ENCODE measurements at places on chromosomes 1 and 21.

GRCh38 chr1:3778590-3779264, 6.2 kb downstream of the SMIM1 start:
- no peak for DNase-seq

DNA sequence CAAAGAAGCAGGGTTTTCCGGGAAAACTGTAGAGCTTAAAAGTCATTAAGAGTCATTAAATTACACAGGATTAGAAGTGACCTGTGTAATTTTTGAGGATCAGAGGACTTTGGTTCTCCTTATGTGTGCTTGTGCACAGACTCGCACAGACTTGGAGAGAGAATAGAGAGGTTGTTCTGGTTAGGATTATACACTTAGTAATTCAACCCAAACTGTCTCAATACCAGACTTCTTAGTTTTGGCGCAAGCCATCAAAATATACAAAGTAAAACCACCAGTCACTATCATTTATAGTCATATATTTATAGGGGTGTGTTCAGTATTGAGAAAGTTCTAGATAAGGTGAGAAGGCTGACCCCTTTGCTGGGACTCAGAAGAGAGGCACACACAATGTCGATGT, 112.3 kb downstream of the HLX start:
- DNase-seq = no peak

DNA sequence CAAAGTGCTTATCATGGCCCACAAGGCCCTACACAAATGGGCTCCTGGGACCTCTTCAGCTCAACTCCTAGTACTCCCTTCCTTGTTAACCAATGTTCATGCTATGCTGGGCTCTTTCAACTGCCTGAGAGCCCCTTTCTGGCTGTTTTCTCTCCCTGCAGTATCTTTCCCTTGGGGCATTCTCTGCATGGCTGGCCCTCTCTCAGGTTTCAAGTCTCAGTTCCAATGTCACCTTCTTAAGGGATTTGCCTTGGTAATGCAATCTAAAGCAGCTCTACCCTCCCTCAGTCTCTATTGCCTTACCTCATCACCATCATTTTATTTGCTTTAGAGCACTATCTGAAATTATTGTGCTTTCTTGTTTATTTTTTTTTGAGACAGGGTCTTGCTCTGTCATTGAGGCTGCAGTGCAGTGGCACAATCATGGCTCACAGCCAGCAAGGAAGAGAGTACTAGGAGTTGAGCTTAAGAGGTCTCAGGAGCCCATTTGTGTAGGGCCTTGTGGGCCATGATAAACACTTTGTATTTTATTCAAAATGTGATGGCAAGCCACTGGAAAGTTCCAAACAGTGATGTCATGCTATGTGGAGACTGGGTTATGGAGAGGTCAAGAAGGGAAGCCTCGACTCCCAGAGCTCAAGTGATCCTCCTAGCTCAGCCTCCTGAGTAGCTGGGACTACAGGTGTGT, 63.4 kb upstream of the SRSF10 start:
- no peak for DNase-seq

DNA sequence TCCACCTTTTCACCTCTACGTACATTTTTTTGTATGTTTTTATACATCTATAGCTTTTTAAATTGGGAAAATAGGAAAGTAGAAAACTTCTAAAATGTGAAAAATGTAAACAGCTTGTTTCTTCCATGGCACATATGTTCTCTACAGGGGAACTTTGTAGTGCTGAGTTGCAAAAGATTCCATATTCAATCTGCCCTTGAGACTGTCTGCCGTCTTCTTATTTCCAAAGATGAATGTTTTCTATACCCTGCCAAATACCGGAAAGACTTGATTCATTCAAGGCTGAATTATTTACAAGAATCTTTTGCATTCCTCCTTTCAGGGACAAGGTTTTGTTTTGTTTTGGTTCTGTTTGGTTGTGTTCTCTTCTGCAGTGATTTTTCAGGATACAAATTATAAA, 1334.5 kb upstream of the ADGRL4 start:
- no peak for DNase-seq

GRCh38 chr1:22038036-22038435, 14.5 kb upstream of the CDC42 start:
- no peak for DNase-seq

- peak; percentile 46 for DNase-seq
Measured at GRCh38 chr1:203593723-203594122, 32.9 kb upstream of the ATP2B4 start.

Data from OCI-M1 (cell line).